ENCODE measurements at places on chromosomes 6 and 20. TPM values are rescaled to one million over a fixed set of nuclear protein-coding genes. Genes with fewer than 3 reads are reported as not detected.

Gene GRIK2
- total RNA-seq = 0.38 TPM

Gene RAD21L1
- not detected for total RNA-seq

DNA sequence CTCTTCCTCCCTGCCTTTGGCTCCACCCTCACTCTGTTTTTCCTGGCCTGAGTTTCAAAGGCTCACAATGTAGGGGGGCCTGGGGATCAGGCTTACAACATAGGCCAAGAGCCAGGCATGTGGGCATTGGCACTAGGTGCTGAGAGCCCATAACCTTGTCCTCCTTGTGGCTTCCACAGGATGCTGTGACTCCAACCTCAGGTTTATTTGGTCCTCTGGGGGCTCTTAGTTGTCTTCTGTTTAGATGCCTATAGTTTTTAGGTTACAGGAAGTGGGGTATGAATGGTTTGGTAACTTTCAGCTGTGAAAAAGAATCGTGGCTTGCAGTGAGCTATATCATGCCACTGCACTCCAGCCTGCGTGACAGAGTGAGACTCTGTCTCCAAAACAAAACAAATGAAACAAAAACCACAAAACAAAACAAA lies 25.6 kb downstream of the MMP24 start:
- no peaks in the 10 kb centered on the region for H3K4me1 ChIP-seq
- DNase-seq = no peak
- H3K4me3 ChIP-seq = no peak overlapping the region
- H3K36me3 ChIP-seq = no peaks in the 10 kb centered on the region
- H3K27ac ChIP-seq = no peak overlapping the region

GRCh38 chr6:122872311-122872710 lies 83.3 kb downstream of the SMPDL3A start:
- H3K27me3 ChIP-seq = no peaks in the 10 kb centered on the region
- no peak for DNase-seq
- H3K4me3 ChIP-seq = no peak overlapping the region
- no peak overlapping the region for H3K27ac ChIP-seq
- H3K4me1 ChIP-seq = no peaks in the 10 kb centered on the region
- H3K36me3 ChIP-seq = no peaks in the 10 kb centered on the region

- peak overlapping the region; percentile 60 for H3K27ac ChIP-seq
- H3K36me3 ChIP-seq = no peaks in the 10 kb centered on the region
Observed at GRCh38 chr6:113363866-113364265, 493.3 kb upstream of the MARCKS start.

- peaks cover 15% of the 10 kb centered on the region for H3K4me1 ChIP-seq
- H3K4me3 ChIP-seq = no peak overlapping the region
- H3K27me3 ChIP-seq = no peaks in the 10 kb centered on the region
- no peak overlapping the region for H3K27ac ChIP-seq
- H3K36me3 ChIP-seq = no peaks in the 10 kb centered on the region
- peak; percentile 19 for DNase-seq
Observed at GRCh38 chr6:112563368-112563767, 216.2 kb downstream of the RFPL4B start.
